Heart left ventricle (tissue), 16 donors: ENCODE measurements at places on chromosomes 4 and X. TPM values are rescaled to one million over a fixed set of nuclear protein-coding genes. Genes with fewer than 3 reads are reported as not detected.
A peak's percentile ranks its signal among the peaks of the same experiment; 100 is the strongest.

DNA sequence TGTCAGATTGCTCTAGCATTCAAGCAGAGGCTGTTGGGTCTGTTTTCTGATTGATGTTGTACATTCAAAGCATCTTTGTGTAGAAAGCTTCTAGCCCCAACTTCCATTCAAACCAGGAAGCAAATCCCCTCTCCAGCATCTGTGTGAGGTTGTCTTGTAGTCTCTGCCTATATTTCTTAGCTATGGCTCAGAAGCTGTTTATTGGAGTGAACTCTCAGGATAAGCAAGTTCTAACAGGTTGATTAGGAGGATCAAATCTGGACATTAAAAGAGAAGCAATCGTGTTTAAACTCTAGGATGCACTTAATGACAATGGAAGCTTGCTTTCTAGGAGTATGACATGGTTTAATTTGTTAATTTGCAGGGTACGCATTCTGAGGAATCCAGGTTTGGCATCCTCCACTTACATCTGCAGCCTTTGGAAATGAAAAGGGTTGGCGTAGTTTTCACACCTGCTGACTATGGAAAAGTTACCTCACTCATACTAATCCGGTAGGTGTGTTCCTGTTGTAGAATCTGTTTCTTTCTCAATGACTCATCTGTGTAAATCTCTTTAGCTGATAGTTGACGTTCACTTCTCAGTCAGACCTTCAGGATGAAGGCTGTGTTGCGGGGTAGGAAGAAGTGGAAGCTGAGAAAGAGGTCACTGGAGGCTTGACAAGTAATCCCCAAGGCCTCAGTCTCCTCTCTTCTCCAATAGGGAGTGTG lies 88.0 kb upstream of the TLR2 start:
- H3K4me3 ChIP-seq: no peak overlapping the region
- no peaks in the 10 kb centered on the region for H3K4me1 ChIP-seq
- DNase-seq: no peak
- no peak overlapping the region for H3K27ac ChIP-seq

GRCh38 chr4:41882625-41883347 lies 52.4 kb upstream of the TMEM33 start:
- H3K36me3 ChIP-seq: no peaks in the 10 kb centered on the region
- H3K4me3 ChIP-seq: peak overlapping the region; percentile 39
- peaks cover 75% of the 10 kb centered on the region for H3K27me3 ChIP-seq
- DNase-seq: no peak

Gene INTS6L
- 1.9 TPM for total RNA-seq

GRCh38 chr4:55439023-55439422 lies 43.3 kb downstream of the TMEM165 start:
- no peak for DNase-seq
- H3K27me3 ChIP-seq: no peaks in the 10 kb centered on the region
- no peak overlapping the region for H3K4me3 ChIP-seq
- peaks cover 94% of the 10 kb centered on the region for H3K36me3 ChIP-seq
- H3K27ac ChIP-seq: no peak overlapping the region

Gene UBE2K
- total RNA-seq: 66.9 TPM

Gene SSX1
- not detected for total RNA-seq

Gene OCIAD2
- total RNA-seq: 47.9 TPM

GRCh38 chrX:74924449-74925224 lies 615 bp downstream of the NEXMIF start:
- DNase-seq: peak; percentile 57
- no peaks in the 10 kb centered on the region for H3K36me3 ChIP-seq
- no peaks in the 10 kb centered on the region for H3K4me1 ChIP-seq
- no peak overlapping the region for H3K27ac ChIP-seq

DNA sequence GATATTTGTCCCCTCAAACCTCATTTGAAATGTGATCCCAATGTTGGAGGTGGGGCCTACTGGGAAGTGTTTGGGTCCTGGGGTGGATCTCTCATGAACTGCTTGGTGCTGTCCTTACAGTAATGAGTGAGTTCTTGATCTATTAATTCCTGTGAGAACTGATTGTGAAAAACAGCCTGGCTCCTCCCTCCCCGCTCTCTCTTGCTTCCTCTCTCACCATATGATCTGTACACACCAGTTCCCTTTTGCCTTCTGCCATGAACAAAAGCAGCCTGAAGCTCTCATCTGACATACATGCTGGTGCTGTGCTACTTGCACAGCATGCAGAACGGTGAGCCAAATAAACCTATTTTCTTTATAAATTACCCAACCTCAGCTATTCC lies 11.2 kb upstream of the YIPF7 start:
- H3K36me3 ChIP-seq: no peaks in the 10 kb centered on the region
- H3K27me3 ChIP-seq: no peaks in the 10 kb centered on the region
- H3K4me3 ChIP-seq: no peak overlapping the region
- DNase-seq: no peak
- no peaks in the 10 kb centered on the region for H3K4me1 ChIP-seq

GRCh38 chr4:182019148-182019652 lies 224.0 kb upstream of the TENM3 start:
- no peaks in the 10 kb centered on the region for H3K27me3 ChIP-seq
- no peak overlapping the region for H3K4me3 ChIP-seq
- no peak overlapping the region for H3K27ac ChIP-seq
- H3K4me1 ChIP-seq: no peaks in the 10 kb centered on the region

Gene DOK7
- 75.1 TPM for total RNA-seq

DNA sequence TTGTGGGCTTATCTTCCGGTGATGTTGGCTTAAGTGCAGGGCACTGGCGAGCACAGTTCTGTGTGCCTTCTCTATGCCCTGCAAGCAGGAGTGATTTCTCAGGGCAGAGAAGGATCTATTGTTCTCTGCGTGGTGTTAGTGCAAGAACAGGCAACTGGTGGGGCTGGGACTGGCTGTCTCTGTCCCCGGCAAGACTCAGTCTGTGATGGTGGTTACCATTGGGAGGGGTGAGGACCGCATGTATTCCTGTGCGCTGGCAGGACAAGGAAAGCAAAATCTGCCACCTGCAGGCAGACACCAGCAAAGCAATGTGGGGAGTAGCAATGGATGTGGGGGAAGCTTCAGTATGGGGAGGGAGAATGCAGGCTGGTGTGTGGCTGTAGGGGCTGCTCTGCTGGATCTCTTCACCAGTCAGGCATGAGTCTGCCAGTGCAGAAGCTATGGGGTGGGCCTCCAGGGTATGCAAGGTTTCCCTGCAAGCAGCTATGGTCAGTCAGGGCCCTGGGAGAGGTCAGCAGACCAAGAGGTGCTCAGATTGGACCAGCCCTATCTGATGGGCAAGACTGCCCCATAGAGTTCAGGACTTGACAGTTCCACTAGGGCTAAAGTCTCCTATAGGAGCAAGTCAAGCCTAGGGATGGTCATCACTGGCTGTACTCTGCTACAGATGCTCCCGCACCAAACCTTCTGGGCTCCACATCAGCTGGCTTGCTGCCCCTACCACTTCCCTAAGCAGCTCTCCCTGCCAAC lies 16.8 kb downstream of the PF4 start:
- H3K27me3 ChIP-seq: no peaks in the 10 kb centered on the region
- H3K4me3 ChIP-seq: no peak overlapping the region
- no peak for DNase-seq
- no peaks in the 10 kb centered on the region for H3K4me1 ChIP-seq

DNA sequence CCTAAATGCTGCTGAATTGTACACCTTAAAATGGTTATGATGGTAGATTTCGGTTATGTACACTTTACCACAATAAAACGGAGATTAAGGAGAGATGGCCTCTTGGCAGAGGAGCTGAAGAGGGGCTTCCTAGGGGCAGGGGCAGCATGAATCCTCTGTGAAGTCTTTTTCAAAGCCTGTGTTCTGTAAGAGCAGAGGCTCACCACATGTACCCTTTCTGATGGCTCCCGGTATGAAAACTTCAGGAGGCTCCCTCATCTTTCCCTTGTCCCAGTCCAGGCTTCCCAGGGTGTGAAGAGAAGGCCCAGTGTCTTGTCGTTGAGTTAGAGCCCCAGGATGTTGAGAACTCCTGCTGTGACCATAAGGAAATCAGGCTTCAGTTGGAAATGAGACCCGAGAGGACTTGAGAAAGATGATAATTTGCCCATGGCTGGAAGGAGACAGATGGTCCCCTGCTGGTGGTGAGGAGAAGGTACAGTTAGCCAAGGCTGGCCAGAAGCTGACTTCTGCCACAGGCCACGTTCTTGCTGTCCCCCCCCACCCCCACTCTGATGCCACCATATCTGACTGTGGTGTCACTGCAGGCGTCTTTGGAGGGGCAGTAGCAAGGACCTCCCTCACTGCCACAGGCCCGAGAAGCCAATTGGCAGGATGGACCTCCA lies 31.8 kb upstream of the MTM1 start:
- no peaks in the 10 kb centered on the region for H3K4me1 ChIP-seq
- H3K27ac ChIP-seq: no peak overlapping the region
- DNase-seq: no peak
- H3K4me3 ChIP-seq: no peak overlapping the region
